ENCODE measurements at places on chromosomes 7 and 10.

GRCh38 chr7:140287988-140288387 lies 110.3 kb downstream of the SLC37A3 start:
- no peak for DNase-seq

DNA sequence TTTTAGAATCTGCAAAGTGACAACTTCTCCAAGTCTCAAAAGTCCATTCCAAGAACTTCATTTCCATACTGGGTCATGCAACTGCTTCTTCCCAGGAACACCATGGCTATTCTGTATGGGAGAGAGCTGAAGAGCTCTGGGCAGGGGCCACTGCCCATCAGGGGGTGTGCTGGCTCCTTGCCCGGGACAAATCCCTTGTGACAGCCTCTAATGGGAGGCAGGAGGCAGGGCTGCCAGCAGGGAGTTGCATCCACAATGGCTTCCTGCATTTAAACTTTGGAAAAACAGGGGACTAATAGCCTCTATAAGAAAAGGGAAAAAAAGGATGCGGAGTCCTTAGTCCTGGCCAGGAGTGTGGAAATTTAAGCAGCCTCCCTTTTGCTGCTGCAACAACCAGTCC lies 18.4 kb upstream of the FRMD4A start:
- DNase-seq = no peak

- DNase-seq = no peak
These were observed 208.8 kb downstream of the KCNMA1 start for GRCh38 chr10:77428691-77429395.

GRCh38 chr10:73867126-73867807 lies 7.1 kb downstream of the CAMK2G start:
- no peak for DNase-seq

DNA sequence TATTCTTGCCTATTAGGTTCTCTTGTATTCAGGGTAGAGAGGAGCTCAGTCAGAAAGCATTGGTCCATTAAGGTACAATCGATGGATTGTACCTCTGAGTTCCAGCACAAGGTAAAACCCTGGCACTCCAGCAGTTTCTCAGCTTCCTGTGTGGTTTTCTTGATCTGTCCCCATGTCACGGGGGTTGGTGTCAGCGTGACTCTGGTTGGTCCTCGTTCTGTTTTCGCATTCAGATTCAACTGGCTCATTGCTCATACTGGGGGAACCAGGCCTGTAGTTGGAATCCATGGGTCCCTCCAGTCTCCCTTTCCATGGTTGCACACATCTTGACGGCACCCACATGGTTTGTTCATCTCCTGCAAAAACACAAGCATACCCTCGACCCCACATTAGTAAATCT lies 32.7 kb upstream of the RASGEF1A start:
- no peak for DNase-seq

- no peak for DNase-seq
These were observed 20.5 kb downstream of the OTUD1 start for GRCh38 chr10:23459308-23459939.
